ENCODE measurements at places on chromosomes 7 and 10.

DNA sequence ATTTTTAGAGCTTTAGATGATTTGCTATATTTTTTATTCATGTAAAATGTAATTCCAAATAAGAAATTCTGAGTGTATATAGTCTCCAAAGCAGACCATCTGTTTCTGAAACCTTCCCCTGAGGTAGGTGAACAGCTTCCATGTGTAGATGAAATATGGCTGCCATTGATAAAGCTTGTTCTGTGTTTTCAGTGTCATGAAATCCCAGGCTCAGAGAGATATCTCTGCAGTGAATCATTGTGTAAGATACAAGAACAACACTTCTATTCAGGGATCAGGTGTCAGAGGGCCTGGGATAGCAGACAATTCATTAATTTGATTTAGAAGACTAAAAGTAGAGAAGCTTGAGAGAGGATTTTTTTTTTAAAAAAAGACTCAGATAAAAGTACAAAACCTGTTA, 29.1 kb downstream of the ACTA2 start:
- no peak for DNase-seq

DNA sequence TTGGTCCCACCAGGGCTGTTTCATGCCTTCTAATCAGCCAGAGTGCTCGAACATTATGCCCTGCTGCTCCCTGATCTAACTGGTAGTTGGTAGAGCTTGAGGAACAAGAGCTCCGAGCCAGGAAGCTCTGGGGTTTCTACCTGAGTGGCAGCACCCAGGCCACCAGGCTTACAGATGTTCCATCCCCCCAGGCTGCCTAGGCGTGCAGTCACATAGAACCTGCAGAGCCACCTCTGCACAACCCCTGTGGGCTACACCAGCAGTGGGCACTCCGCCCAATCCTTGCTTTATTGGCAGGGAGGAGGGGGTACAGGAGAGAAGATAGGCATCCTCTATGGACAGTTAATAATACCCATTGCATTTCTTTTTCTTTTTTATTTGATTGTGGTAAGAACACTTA, 21.8 kb downstream of the MAP3K8 start:
- DNase-seq: no peak

DNA sequence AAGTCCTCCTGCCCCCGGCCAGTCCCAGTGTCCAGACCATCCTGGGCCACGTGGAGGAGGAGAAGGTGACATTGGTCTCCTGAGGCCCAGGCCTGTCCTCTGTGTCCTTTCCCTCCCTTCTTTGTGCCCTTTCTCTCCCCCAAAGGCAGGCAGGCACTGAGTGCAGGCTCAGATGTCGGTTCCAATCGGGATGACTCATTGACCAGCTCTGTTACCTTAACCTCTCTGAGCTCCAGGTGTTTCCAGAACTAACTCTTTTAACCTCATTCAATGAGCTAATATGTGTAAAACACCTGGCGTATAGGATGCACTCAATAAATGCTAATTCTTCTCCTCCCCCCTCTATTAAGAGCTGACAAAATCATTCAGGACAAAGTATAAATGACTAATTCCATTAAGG, 25.7 kb downstream of the MACROH2A2 start:
- DNase-seq: no peak

DNA sequence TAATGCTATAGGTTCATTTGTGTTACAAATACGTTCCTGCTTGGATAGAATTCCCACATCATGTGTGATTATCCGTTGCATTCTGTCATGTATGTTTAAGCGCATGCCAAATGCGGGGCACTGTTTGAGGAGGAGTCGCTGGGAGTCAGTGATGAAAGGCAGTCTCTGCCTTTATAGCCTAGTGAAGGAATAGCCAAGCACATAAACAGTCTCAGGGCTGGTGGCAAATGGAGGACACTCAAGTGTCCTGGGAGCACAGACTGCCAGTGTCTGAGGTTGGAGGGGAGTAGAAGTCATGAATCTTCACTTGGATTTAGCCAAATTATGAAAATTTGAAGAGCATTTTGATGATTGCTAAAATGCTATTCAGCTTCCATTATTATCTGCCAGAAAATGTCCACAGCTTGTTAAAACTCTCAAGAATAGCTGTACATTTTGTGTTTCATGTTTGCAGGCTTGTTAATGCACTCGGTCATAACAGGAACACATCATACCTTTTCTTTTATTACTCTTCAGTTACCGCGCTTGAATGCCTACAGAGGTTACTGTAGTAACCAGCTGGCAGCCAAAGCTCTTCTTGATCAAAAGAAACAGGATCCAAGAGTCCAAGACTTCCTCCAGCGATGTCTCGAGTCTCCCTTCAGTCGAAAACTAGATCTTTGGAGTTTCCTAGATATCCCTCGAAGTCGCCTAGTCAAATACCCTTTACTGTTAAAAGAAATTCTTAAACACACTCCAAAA, 41.6 kb downstream of the NET1 start:
- no peak for DNase-seq

DNA sequence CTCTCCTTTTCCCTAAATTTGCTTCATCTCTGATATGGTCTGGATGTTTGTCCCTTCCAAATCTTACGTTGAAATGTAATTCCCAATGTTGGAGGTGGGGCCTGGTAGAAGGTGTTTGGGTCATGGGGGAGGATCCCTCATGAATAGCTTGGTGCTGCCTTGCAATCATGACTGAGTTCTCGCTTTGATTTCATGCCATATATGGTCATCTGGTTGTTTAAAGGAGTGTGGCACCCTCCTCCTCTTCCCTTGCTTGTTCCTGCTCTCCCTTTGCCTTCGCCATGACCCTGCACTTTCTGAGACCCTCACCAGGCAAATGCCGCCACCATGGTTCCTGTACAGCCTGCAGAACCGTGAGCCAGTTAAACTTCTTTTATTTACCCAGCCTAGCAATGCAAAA, 14.5 kb downstream of the NOBOX start:
- DNase-seq: no peak

DNA sequence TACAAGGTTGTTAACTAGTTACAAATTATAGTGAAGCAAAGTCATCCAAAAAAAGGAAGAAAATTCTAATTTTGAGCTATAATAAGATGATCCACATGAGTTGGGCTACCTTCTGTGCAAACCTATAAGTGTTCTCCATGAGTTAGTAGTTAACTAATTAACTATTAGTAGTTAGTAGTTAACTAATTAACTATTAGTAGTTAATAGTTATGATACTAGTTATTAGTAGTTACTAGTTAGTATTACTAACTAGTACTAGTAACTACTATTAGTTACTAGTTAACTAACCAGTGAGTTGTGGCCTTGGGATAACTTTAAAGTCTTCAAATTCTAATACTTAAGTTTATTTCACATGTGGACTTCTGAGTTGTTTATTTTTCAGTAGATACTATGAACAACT, 453.4 kb upstream of the GRM3 start:
- DNase-seq: no peak
